Hematopoietic multipotent progenitor cell (in vitro differentiated cells): ENCODE measurements at places on chromosomes 7 and 10. TPM values are rescaled to one million over a fixed set of nuclear protein-coding genes. Genes with fewer than 3 reads are reported as not detected.

GRCh38 chr7:26863518-26864308 lies 677 bp downstream of the SKAP2 start:
- DNase-seq: no peak

DNA sequence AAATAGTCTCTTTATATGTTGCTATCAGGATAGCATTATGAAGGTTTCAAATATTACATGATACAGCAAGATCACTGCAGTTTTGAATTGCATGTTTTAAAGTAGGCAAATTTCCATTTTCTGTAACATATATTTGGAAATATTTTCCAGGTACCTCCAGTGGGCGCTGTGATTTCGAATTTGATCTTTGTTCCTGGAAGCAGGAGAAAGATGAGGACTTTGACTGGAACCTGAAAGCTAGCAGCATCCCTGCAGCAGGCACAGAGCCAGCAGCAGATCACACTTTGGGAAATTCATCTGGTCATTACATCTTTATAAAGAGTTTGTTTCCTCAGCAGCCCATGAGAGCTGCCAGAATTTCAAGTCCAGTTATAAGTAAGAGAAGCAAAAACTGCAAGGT lies 299.0 kb downstream of the MALRD1 start:
- DNase-seq: no peak

- peak; percentile 2 for DNase-seq
These were observed 80.0 kb downstream of the ZNF277 start for GRCh38 chr7:112286250-112287086.

SPDYE2 gene
- total RNA-seq: under 0.01 TPM

- peak; percentile 23 for DNase-seq
These were observed 842 bp downstream of the NMT2 start for GRCh38 chr10:15167411-15168290.

DNA sequence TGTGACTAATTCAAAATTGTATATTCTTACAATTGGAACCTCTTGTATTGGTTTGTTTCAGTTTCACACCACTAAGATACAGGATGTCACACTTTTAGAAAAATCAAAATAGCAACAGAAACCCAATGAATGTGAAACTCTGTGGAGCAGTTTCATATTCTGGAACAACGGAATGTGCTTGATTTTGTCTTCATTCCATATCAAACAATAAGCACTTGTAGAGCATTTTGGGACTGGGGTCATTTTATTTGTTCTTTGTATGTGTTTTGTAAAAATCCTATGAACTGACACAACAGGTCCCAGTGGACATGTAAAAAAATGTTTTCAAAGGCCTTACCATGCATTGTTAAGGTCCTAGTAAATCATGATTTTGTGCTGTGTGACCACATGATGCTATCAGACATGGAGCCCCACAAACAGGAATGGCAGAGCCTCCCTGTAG lies 123.1 kb downstream of the DKK1 start:
- no peak for DNase-seq

PKD2L1 gene
- not detected for total RNA-seq

SPDYE1 gene
- not detected for total RNA-seq

- no peak for DNase-seq
These were observed 256.6 kb downstream of the ARHGAP21 start for GRCh38 chr10:24467136-24467535.

GRCh38 chr10:86600296-86600695 lies 54.1 kb upstream of the OPN4 start:
- DNase-seq: no peak

ANXA8L1 gene
- total RNA-seq: not detected

DNA sequence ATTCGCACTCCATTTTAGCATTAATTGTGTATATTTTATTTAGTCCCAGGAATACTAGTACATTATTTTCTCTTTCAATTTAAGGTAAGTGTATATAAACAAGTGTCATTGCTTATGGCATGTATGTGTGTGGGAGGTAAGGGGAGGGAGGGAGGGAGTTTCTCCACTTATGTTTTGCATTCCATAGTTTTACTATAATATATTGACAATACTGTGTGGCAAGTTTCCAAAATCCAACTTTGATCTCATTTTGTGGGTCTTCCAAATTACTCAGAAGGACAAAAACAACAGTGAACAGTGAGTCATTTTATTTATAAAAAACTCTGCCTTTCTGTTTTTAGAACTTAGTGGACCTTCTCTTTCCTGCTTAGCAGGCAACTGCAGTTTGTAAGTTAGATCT lies 102.3 kb upstream of the SEMA3E start:
- no peak for DNase-seq

DNA sequence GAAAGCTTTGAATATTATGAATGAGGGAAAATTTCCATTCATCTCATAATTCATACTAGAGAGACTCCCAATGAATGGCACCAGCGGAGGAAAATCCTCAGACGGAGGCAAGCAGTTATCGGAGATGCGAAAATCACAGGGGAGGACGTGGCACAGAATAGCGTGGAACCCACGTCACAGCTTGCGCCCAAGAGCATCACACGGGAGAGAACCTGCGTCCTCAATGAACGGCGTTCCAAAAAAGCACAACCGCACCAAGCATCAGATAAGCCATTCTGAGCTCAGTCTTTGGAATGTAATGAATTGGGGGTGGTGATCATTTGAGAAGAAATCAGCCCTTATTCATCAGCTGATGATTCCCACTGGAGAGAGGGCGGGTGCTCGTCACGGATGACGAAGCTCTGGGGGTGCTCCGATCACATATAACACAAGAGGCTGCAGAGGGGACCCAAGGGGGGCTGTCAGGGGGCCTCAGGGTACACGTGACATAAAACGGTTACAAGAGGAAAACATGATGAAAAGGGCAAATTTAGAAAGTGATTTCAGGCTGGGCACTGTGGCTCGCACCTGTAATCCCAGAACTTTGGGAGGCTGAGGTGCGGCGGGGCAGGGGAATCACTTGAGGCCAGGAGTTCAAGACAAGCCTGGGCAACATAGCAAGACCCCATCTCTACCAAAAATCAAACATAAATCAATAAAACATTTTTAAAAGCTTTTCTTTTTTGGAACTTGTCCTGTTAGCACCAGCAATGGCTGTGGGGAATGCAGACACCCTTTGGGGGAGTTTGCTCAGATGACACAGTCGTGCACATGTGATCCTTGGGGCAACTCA lies 33.8 kb upstream of the FIS1 start:
- no peak for DNase-seq

ENO4 gene
- total RNA-seq: 0.27 TPM

CYP2W1 gene
- not detected for total RNA-seq

PRF1 gene
- 0.81 TPM for total RNA-seq

CDK1 gene
- total RNA-seq: 1.6 TPM

BTBD16 gene
- not detected for total RNA-seq

DNA sequence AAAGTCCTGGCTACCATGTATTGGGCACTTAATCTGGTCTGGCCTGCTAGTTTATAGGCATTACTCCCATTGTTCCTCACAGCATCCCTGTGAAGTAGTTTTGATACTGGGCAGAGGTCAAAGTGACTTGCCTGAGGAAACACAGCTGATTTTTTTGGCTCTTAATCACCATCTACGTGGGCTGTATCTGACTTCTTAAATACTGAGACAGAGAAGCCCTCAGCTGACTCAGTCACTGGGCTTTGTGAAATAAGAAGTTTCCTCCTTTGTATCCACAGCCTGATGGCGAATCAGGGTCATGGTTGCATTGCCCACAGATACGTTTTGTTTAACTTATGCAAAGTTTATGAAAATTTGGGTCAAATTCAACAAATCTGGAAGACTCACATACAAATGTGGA lies 13.2 kb downstream of the TACR2 start:
- DNase-seq: no peak

GRCh38 chr7:2736411-2736914 lies 48.5 kb downstream of the AMZ1 start:
- peak; percentile 73 for DNase-seq

VSTM2A gene
- not detected for total RNA-seq

DNA sequence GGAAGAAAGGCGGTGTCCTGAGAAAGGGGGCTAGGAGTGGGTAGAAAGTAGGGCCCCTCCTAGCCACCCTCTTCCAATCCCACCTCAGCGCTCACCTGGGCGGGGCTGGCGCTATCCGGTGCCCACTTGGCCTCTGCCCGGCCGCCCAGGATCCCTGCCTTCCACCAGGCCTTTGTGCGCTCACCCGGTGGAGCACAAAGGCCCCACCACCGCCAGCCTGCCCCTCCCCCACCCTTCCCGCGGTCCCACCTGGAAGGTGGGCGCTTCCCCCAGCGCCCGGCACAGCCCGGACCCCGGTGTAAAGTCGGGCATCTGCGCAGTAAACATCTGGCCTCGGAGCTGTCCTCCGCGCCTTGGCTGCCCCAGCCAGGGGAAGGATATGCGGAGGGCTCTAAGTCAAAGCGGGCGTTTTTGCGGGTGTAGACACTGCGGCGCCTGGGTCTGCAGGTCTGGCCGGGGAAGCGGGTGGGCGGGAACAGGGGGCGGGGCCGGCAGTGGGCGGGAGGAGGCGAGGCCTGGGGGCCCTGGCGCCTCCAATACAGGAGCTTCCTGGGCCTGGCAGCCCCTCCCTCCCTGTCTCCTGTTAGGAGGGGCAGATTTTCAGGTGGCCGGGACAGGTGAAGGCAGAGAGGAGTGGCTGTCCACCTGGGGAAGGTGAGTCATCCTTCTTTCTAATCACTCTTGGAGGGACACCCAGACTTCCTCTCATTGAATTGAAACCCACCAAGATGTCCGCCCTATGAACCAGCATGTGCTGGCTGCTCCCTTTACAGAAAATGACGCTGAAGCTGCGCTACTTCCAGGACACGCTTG lies 49.3 kb downstream of the PNLIPRP2 start:
- no peak for DNase-seq

DNA sequence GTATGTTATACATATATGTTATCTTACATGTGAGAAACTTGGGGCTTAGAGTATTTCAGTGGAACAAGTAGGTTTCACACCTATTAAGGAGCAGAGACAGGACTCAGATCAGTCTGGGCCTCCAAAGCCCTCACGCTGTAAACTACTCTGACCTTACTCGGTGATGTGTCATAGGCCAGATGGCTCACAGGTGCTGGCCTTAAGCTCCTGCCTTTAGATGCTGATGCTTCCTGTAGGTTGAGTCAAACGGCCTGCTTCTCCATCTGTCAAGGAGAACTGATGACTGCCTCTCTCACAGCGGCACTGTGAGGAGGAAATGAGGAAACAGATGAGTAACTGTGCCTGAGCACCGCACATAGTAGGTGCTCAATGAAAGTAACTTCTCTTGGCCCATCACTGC lies 312.6 kb upstream of the COBL start:
- no peak for DNase-seq

- DNase-seq: no peak
These were observed 184.7 kb downstream of the EXOC4 start for GRCh38 chr7:133437544-133437943.

DNA sequence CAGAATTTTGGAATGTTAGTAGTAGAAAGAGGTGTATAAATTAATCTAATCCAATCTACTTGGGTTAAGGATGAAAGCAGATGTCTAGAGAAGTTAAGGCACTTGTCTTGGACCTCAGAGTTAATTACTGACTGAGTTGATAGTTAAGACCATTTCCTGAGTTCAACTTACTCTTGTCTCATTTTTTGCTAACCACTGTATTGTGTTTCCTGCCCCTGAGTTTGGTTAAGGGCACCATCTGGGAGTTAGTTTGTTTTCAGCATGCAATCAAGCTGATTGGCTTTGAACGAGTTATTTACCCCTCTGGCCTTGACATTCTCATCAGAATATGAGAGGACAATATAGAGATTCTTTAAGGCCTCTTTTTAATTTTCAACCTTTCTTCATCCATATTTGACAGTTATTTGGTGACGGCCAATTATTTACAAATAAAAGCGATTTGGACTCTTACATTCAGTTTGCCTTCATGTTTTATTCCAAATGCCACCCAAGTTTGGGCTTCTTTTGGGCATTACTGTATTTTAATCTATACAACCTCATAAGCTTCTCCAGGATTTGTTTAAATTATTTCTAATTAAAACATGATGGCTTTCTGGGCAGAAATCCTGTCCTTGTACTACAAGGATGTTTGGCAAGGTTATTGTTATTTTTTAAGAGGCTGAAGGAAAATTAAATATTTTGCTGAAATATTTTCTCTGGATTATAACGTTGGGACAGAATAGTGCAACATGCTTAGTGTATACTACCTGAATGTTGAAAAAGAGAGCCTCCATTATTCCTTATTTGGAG lies 225.0 kb downstream of the CACNB2 start:
- DNase-seq: no peak

GRCh38 chr10:110600487-110601101 lies 33.1 kb downstream of the SMC3 start:
- DNase-seq: peak; percentile 62

GRCh38 chr7:152336754-152337368 lies 98.9 kb downstream of the KMT2C start:
- DNase-seq: no peak
